ENCODE measurements at places on chromosomes 7 and 10.
A peak's percentile ranks its signal among the peaks of the same experiment; 100 is the strongest.

- DNase-seq: no peak
These were observed 410.3 kb downstream of the KIF20B start for GRCh38 chr10:90111671-90112070.

DNA sequence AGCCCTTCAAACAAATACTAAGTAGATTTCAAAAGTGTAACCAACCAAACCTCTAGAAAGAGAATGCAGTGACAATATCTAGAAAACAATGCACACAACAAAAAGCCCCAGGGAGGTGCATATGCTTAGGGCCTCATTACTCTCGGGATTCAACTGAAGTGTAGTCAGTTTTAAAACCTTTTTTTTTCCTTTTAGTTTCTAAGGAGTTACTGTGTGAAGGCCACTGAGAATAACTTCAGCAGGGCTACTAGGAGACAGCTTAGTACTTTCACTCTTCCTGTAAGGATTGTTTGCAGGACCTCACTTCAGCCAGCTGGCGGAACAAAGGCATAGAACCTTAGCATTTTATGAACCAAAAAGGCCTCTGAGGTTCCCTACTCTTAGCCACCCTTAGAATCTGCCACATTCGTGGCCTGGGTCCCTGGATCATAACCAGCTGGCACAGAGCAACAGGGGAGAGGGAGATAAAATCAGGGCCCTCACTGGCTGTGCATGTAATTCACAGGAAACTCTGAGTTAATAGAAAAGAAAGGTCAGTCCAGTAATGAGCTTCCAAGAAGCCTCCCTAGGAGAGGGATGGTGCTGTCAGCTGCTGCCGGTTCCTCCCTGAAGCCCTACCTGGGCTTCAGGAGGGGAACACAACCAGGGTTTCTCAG is 3.6 kb downstream of the VOPP1 start:
- peak; percentile 42 for DNase-seq

GRCh38 chr7:151351967-151352366 is 10.4 kb downstream of the NUB1 start:
- DNase-seq: peak; percentile 68

GRCh38 chr10:63819753-63820329 is 298.6 kb downstream of the REEP3 start:
- peak; percentile 57 for DNase-seq

DNA sequence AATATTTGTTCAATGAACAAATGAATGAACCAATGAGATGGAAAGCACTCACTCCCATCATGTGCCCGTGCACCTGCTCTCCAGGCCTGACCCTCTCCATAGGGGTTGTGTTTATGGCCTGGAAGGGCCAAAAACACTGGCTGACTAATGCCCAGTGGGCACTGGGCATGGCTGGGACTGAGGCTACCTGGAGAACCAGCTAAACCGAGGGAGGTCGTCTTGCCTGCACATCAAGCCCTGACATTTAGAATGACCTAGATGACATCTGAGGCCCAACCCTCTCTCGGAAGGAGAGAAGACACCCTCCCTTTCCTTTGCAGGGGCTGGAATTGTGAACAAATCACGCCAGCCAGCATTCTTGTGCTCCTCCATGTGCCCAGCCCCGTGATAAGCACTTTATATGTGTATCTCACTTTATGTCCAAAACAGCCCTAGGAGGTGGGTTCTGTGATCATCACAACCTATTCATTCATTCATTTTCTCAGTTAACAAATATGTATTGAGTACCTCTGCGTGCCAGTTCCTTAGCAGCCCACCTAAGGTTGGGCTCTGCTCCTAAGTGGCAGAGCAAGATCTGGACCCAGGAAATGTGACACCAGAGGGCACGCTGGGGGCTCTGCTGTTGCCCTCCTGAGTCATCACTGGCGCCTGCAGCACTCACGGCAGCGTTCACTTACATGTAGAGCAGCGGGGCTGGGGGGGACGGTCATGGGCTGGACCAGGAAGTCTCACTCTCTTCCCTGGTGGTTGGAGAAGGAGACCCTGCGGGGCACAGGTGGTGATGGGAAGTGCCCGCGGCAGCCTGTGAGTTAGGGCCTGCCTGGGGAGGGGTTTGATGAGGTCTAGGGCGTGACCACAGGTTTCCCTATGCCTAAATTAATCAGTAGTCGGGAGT is 52.0 kb downstream of the TSPAN15 start:
- no peak for DNase-seq

GRCh38 chr7:128067983-128068382 is 36.7 kb upstream of the LRRC4 start:
- no peak for DNase-seq

DNA sequence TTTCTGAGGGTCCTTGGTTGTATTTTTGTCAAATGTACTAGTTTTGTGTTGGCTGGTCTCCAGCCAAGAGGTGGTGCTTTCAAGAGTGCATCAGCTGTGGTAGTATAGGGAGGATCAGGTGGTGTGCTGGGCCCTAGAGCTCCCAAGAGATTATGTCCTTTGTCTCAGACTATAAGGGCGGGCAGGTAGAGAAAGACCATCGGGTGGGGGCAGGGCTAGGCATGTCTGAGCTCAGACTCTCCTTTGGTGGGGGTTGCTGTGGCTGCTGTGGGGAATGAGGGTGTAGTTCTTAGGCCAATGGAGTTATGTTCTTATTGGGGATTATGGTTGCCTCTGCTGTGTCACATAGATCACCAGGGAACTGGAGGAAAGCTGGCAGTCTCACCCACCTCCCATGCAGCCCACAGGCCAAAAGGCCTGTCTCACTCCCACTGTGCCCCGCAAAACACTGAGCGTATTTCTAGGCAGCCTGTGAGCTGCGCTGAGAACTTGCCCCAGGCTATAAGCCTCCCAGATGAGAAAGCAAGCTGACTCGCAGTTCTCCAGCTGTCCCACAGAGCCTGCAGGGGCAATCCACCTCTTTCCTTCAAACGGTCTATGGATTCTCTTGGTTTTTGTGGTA is 1066.7 kb downstream of the GRM8 start:
- no peak for DNase-seq

DNA sequence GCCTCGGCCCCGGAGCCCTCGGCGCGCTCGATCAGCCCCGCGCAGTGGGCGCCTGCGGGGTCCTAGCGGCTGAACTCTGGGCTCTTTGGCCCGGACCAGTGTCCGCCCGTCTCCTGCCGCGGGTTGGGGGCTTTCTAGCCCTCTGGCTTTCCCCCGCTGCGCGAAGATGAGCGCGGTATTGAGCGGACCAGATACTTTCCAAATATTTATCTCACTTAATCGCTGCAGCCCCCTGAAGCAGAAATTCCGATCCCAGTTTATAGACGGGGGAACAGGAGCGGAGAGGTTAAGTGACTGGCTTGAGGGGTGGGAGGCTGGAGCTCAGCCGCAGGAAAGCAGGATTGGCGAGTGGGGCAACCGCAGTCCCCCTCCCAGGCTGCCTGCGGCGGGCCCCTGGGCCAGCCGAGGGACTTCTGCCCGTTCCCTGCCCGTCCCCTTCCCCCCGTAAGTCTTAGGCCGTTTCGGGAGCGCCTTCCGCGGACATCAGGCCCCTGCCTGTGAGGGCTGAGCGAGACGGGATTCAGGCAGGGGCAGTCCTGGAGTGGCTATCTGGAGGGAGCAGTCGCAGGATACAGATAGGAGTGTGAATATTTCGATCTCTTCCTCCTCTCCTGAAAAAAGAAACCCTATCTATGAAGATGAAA is 565 bp downstream of the STRIP2 start:
- peak; percentile 34 for DNase-seq

DNA sequence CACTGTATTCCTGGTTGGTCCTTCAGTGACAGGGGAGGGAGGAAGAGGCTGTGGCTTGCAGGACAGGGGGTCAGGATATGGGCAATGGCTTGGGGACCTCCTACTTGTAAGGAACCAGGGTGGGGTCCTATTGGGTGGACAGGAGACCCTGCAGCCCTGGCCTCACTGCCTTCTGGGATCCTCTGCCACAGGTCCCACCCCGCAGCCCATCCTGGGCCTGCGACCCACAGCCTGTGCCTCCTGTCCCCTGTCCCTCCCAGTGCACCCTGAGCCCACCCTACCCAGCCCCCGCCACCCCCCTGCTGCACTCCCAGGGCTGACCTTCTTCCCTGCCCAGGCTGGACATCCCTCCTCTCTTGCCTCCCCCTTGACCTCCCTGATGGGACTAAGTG is 58.7 kb upstream of the MYL10 start:
- no peak for DNase-seq

DNA sequence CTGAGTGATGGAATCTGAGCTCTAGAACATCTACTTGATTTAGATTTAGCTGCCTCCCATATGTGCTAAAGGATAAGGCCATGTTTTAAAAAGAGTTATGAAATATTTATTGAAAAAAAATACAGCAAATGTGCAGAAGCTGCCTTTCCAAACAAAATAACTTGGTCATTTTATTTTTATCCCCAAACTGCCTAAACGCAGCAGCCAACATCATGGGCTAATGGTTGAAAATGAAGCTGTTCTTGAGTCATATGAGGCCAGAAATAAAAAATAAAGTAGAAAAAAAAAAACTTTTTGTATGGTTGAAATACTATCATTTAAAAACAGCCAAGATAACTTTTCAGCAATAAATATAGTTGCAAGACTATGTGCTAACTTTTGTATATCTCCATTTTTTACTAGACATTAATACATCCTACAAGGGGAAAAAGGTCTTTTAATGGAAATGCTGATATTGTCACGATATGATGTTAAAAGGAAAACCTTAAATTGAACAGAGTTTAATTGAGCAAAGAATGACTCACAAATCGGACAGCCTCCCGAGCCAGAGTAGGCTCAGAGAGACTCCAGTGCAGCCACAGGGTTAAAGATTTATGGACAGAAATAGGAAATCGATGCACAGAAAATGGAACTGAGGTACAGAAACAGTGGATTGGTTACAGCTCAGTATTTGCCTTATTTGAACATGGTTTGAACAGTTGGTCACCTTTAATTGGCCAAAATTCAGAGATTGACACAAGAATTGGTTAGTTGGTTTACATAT is 305.8 kb downstream of the MDFIC start:
- no peak for DNase-seq

DNA sequence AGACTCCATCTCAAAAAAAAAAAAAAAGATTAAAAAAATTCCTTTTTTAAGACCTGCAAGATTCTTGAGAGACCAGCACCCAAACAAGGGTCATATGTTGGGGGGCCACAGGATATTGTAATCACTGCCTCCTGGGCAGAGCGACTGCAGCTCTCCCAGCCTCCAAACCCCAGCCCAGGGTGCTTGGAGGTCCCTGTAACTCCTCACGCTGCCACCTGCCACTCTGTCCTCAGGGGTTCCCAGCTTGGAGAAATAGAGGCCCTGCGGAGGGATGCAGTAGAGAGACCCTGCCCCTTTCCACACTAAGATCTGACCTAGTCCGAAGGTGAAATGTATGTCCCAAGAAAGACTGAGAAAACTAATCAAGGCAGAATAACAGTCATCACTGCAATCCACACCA is 343.7 kb downstream of the GRID1 start:
- no peak for DNase-seq

DNA sequence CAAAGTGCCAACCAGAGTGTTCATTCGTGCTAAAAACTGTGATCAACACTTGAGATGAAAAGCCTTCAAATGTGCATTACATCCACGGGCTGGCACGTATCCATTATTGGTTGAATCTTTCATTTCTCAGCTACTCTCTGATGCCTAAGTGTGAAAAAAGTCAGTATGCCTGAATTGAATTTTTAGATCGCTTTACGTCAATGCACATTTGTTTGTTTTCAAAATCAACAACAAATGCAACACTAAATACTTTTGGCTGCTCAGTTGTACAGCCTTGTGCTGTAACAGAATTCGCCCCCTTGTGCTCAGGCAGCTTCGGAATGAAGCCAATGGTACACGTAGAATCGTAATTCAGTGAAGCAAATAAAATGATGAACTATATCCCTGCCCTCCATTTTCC is 446.5 kb upstream of the NRP1 start:
- DNase-seq: no peak

- no peak for DNase-seq
These were observed 28.5 kb downstream of the ZC3HC1 start for GRCh38 chr7:130022623-130023175.

GRCh38 chr10:79424221-79425073 is 21.0 kb downstream of the ZCCHC24 start:
- no peak for DNase-seq
